ENCODE measurements at places on chromosomes 2 and 18.

DNA sequence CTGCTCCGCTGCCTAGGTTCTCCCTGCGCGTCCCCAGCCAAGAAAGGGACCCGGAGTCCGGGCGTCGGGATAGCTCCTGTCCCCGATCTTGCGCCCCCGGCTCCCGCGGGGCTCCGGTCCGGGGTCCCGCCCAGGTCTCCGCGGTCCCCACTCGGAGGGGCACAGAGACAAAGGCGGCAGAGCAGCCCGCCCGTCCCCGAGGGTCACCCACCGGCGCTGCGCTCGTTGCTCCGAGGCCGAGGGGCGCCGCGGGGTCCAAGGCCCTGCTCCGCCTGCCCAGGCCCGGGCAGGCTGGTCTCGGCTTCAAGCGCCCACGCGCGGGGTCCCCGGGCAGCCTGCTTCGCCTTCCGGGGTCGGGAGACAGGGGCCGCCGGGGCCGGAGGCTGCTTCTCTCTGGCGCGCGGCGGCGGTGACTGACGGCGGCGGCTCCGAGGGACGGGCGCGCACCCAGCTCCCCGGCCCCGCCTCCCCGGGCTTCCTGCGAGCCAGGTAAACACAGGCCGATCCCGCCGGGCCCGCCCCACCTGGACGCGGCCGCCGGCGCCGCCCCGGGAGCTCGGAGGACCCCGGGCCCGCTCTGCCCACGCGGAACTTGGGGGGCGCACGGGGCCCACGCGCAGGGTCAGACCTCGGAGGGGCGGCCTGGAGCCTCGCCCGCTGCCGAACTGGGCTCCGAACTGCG is at the start of gene MBP:
Gene MBP (minus strand): TSS at position 415 of the 682 bp plus-strand sequence. CDS start 27,522 bp downstream, outside the sequence.
- DNase-seq = no peak

DNA sequence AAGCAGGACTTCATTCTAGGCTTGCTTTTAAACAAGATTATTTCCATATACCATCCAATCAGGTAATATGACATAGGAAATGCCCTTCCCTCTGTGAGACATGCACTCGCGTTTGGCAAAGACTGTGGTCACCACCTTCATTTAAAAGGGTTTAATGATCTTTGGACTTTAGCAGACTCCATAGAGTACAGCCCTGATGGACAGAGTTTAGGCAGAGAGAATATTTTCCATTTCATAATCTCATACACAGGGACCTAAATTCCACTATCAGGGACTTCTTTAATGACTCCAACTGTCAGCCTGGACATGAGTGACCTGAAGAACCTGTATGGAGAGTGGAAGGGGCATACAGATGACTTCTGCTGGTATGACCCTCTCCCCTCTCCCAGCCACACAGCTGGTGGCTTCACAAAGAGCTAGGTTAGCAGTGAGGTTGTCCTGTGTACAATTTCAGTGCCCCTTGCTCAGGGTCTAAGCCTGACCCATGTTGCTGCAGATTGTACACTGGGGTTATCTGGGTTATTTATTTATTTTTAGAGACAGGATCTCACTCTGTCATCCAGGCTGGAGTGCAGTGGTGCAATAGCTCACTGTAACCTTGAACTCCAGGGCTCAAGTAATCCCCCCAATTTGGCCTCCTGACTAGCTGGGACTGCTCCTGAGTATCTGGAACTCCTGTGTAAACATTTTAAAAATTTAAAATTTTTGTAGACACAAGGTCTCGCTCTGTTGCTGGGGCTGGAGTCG is 59.2 kb downstream of the PTPRM start:
- no peak for DNase-seq

- no peak for DNase-seq
Observed at GRCh38 chr2:222039821-222040220, 259.0 kb downstream of the PAX3 start.

DNA sequence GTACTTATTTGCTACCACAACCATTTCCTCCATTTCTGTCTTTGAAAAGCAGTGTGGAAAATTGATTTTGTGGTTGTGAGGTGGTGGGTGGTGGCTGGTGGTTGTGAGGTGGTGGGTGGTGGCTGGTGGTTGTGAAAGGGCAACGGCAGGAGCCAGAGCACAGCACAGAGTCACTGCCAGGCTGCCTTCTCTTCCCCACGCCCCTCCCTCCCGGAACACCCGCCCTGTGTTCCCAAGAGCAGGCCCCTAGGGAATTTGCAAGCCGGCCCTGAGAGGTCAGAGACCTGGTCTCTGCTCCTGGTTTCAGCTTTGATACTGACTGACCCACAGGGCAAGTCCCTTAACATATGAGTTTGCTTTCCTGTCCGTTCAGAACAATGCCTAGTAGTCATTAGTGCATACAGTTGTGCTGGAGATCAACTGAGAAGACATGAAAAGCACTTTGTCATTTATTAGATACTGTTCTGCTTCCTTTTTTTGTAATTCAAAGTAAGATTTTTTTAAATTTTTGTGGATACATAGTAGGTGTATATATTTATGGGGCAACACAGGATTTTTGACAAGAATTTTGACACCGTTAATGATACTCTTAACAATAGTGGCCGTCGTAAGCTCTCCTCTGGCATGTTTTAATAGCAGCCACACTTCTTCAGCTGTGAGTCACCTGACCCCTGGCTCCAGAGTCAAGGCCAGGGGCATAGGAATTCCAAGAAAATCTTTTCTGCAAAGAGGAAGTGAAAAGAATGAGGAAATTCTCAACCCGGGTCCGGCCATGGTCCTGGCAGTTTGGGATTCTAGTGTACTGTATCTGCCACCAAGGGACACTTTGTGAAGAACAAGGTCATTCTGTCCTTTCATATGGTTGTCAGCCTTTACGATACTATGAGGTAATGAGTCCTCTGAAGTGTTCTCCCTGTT is 53.2 kb downstream of the ITGA6 start:
- no peak for DNase-seq

- no peak for DNase-seq
Observed at GRCh38 chr2:17592731-17593409, 52.4 kb downstream of the VSNL1 start.

DNA sequence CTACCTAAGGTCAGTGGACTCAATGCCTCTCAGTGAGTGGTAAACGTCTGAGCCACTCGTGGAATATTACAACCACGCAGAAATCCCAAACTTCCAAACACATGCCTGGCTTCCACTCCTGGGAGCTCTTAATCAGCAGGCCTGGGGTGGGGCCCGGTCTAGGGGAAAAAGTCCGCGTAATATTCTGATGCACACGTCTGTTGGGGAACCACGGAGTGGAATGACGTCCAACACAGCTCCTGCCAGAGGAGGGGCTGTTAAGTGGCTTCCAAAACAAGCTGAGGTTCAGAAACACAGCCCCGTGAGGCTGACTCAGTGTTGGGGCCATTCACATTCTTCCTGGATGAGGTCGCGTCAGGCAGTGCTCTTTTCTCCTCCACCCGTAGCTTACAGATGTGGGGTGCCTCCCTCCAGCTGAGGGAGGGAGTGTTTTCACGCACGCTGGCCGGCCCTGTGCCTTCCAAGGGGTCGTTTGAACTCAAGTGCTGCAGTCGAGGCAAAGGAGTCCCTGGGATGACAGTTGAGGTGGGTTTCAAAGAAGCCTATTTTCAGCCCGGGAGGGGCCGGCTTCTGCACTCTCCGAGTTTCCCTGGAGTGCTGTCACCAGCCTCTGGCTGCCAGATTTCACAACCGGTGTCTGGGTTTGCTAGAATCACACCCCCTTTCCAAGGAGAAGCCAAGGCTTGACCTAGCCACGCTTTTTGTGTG is 73.1 kb downstream of the ACKR3 start:
- peak; percentile 94 for DNase-seq

- DNase-seq = no peak
Observed at GRCh38 chr18:25247725-25248124, 104.2 kb downstream of the ZNF521 start.

- DNase-seq = no peak
Observed at GRCh38 chr2:151171186-151171585, 90.5 kb downstream of the RBM43 start.

GRCh38 chr18:6221602-6222014 is 193.1 kb downstream of the L3MBTL4 start:
- no peak for DNase-seq

- no peak for DNase-seq
Observed at GRCh38 chr2:48315896-48316194, 214.1 kb upstream of the STON1 start.

DNA sequence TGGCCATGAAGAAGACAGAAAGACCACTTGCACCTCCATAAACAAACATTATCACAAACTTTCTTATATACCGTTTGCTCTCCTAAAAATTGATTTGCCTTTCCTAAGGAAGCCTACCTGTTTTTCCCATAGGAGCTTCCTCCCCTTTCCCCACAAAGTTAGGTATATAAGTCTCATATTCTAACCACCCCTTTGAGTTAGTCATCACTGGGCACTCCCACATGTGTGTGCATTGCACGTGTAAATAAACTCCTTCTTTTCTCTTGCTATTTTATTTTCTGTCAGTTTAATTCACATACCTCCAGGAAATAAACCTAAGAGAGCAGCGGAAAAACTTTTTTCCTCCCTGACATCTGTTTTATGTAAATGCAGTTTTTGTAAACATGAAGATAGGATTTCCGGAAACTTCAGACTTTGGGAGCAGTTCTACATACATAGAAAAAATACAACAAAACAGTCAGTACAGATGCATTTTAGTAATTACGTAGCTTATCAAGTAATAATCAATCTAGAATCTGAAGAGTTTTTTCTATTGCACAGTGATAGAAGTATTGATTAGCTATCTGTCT is 46.6 kb downstream of the PLCL1 start:
- no peak for DNase-seq

- DNase-seq = no peak
Observed at GRCh38 chr2:188983427-188984064, 9.4 kb downstream of the COL3A1 start.

DNA sequence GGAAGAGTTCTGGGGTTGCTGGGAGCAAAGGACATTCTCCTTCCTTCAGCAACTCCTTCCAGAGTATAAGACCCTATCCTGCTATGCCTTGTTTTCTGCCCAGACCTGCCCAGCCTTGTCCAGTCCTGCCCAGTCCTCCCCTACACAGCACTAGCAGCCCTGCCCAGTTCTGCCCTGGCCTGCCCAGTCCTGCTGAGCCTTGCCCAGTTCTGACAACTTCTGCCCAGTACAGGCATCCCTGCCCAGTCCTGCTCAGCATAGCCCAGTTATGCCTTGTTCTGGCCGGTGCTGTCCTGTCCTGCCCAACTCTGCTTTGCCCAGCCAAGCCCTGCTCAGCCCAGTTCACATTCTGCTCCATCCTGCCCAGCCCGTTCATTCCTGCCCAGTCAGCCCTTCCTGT is 44.9 kb upstream of the ALK start:
- no peak for DNase-seq

DNA sequence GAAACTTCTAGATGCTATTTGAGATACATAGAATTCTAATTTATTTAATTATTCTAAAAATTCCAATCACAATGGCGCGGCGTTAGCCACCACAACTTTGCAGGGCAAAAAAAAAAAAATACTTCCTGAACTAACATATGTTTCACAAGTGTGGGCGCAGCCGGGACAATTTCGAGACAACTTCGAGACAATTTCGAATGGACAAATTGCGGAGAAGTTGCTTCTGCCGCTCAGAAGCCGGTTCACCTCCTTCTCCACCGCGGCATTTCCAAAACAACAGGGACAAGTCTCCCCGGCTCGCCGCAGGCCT is 842 bp downstream of the PAX3 start:
- no peak for DNase-seq

- DNase-seq = no peak
Observed at GRCh38 chr2:24076849-24077534, 866 bp upstream of the SF3B6 start.

DNA sequence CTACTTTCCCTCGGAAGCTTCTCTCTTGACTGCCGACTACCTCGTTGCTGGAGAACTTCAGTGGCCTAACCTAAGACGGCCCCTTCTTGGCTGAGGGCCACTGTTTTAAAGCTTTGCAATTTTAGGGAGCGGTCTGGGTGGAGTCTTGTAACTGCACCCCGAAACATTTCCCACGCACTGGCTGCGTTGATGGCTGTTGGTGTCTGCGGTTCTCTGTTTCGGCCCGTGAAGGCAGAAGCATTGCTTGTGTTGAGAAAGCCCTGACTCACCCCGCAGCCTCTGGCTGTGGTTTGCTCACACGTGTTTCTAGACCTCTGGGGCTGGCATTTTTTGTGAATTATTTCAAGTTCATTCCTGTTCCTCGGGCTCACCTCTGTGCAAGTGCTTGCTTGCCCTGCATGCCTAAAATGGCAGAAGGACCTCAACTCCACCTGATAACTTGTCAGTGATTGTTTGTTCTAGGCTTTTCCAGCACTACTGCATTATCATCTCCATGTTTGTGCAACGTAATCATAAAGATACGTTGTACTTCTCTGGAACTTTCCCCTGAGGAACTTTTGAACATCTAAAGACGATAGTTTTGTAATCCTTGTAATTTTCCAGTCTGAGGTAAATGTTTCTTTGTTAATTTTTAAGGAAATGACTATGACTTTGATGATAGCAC is 94.2 kb upstream of the DLX2 start:
- peak; percentile 50 for DNase-seq

- DNase-seq = no peak
Observed at GRCh38 chr2:105822186-105822585, 77.5 kb downstream of the NCK2 start.

DNA sequence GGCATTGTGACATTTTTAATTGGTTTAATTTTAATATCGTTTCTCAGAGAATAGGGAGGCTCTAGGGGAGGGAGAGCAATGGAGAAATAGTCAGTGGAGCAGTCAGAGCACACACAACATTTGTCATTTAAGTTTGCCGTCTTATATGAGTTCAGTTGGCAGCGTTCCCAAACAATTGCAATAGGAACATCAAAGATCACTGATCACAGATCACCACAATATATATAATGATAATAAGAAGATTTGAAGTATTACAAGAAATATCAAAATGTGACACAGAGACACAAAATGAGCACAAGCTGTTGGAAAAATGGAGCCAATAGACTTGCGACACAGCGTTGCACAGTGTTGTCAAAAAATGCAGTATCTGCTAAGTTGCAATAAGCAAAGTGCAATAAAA is 303.7 kb downstream of the CDH19 start:
- no peak for DNase-seq

DNA sequence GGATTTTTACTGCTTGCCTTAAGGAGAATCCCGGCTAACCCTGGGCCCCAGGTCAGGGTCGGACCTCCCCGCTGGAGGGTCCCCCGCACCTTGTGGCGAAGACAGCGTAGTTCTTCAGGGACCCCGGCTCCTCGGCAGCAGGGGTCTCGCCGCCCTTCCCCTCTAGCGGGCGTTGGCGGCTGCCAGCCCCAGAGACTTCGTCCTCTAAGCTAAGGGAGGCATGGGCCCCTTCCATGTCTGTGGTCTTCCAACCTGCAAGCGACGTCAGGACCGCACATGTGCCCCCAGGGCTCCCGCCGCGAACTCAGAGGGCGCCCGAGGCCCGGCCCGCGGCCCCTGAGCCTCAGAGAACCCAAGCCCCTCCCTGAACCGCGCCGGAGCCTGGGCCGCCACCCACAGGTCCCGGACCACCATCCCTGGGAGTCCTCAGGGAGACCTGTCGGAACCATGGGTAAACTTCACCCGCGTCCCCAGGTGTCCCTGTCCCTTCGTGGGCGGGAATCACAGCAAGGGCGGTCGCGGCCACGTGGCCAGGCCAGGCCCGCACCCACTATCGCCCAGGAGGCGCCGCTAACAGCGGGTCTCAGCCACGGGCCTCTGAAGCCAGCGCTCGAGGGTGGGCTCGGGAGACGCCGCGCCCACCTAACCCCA is 562 bp downstream of the ANKMY1 start:
- DNase-seq = no peak
